ENCODE measurements at places on chromosomes 1 and 21.
A peak's percentile ranks its signal among the peaks of the same experiment; 100 is the strongest.

GRCh38 chr1:99507906-99508732 is 137.8 kb upstream of the PALMD start:
- DNase-seq: no peak

- DNase-seq: no peak
Observed at GRCh38 chr1:6105218-6105679, 59.6 kb downstream of the KCNAB2 start.

DNA sequence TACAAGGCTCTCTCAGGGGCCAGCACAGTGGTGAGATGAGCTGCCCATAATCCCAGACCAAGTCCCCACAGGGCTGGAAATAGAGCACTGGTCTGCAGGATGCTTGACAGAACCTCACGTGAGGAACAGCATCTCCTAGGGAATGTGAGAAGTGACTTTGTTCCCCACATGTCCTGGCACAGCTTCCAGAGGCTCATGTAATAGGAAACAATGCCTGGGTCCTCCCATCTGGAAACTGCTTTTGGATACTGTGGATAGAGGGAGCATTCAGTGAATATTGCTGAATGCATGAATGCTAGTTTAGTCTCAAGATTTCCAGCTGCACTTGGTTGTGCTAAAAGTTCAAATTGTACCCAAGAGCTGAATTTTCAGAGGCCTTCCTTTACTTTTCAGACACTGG is 146.2 kb downstream of the TNR start:
- DNase-seq: no peak

DNA sequence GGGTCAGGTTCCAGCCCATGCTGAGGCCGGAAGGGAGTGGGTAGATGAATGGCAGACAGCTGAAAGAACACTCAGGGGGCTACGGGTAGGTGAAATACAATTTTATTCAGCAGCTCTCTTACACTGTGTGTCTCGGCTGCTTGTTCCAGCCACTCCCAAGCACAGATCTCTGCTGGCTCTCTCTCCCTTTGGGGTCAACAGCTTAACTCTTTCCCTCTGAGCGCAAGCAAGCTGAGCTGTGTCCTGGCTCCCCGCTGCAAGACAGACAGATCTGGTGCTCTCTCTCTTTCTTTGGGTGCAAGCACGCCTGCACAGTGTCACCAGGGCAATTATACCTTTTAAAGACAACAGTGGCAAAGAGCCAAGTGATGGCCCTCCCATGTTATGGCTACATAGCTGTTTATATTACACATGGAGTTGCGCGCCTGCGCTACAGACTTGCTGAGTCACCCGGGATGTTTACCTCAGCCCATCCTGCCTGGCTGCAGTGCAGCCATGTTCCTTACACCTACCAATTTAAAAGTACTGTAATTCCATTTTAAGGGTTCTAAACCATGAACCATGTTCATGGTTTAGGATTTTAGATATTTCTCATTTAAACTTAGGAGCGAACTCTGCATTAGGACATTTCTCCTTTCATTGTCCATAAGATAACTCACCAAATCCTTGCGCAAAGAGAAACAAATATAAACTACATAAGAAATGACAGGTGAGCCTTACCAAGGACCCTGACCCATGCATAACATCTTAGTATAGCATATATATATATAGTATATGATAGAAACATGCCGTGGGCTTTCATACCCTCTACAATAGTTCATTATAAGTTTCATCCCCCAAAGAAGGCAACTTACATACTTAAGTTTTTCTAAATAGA is 396.5 kb downstream of the SMYD3 start:
- peak; percentile 52 for DNase-seq

GRCh38 chr21:28066076-28066475 is 926.6 kb downstream of the LTN1 start:
- no peak for DNase-seq

All from ecto neural progenitor cell (in vitro differentiated cells).